Cardiac muscle cell (in vitro differentiated cells and primary cell): ENCODE measurements at places on chromosomes 12 and 14.

DNA sequence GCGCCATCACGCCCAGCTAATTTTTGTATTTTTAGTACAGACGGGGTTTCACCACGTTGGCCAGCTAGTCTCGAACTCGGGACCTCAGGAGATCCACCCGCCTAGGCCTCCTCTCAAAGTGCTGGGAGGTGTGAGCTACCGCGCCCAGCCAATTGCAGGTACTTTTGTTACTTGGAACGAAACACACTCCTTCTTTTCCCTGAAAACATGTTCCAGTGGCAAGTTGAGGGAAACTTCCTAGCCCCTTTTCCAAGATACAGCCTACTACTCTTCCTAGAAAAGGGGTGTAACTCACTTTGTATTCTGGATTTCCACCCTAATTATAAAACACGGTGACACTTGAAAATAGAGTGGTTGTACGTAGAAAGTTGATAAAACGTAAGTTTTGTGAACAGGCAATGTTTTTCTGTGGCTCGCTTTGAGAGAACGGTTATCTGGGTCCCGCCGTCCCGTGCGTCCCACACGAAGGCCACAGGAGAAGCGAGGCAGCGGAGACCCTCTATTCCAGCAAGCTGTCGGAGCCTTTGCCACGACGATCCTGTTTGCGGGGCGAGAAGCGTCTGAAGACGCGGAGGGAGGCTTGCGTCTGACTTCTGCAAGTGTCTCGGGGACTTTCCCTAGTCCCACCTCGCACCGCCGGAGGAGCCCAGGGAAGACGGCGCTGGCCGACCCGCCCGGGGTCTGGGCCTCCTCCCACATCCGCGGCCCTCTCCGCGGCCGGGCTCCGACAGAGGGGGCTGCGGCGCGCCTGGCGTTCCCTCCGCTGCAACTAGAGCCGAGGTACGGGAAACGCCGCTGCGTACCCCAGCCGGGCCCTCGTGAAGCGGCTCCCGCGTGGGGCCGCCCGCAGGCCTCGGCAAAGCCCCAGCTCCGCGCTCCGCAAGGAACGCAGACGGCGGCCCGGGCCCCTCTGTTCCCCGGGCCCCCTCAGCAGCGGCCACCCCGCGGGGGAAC is 745 bp downstream of the CDCA4 start:
- peak; percentile 46 for DNase-seq

DNA sequence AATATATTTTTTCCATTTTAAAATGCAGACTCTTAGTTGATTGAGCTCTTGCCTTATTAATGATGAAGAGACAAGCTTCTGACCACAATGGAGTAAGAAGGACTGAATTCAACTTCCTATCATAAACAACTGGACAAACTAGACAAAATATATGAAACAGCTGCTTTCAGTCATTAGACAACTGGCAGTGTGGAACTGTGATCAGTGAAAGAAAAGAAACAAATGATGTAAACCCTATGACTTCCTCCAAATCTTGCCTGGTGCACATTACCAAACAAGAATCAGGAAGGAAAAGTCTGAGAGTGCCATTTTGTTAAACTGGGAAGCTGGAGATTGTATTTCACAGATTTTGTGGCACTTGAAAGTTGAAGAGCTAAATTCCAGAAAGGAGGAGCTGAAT is 154.7 kb upstream of the ATXN7L3B start:
- no peak for DNase-seq

GRCh38 chr12:93913845-93914244 is 234.5 kb upstream of the PLXNC1 start:
- no peak for DNase-seq

GRCh38 chr14:92914087-92914656 is 8.8 kb upstream of the CHGA start:
- peak; percentile 29 for DNase-seq

DNA sequence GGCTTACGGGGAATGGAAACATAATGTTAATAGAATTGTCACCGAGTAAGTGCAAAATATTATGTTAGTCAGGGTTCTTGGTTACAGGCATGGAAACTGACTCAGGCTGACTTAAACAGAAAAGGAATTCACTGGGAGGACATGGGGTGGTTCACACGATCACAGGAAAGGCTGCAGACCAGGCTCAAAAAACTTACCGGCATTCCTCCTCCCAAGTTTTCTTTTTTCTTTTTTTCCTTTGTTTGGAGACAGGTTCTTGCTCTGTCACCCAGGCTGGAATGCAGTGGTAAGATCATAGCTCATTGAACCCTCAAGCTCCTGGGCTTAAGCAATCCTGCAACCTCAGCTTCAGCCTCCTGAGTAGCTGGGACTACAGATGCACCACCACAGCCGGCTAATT is 11.9 kb upstream of the UBE2N start:
- no peak for DNase-seq

- no peak for DNase-seq
Observed at GRCh38 chr12:19970821-19971220, 397.5 kb upstream of the PDE3A start.

- DNase-seq = no peak
Observed at GRCh38 chr14:56149995-56150394, 31.8 kb downstream of the PELI2 start.

- DNase-seq = no peak
Observed at GRCh38 chr14:52829527-52830185, 38.2 kb upstream of the GNPNAT1 start.

DNA sequence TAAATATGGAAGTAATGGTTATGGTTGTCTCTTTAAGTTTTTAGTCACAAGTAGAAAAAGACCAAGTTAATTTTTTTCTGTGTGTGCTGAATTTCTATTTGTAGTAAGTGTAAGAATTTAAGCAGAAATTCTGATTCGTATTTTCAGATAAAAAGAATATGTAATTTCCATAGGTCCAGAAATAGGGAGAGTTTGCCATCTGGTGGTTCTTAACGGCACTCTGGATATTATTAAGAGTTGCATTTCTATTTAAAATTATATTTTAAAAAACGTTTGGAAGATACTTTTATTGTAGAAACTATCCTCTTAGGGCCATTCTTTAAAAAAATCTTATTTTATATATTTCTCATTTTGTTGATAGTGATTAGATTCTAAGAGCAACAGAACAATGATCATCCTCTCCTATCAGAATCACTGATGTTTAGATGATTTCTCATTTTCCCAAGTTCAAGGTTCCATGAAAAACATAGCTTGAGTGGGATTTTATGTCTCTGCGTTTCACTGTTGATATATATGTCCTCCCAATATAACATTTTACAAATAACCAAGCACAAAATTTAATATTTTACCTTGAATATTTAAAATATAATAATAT is 88.3 kb downstream of the LRRK2 start:
- peak; percentile 31 for DNase-seq

DNA sequence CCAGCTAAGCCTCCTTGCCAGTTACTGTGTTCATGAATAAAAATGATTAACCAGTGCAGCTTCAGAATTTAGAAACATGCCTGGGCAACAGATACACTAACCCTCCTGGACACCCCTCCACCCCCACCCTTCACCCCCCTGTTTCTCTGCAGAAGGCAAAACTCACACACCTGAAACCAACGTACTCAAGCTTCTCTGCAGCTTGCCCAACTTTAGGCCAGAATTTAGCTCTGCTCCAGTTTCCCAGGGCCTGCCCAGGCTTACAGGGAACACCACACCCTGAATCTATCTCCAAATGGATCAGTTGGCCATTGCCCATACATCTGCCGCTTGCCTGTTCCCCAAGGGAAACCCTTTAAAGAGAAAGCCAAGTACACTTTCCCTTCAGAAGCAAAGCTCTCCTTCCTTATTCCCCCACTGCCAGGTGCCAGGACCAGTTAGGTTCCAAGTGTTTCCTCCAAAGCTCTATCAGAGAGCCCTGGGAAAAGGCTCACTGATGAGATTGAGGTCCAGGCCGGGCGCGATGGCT is 1.8 kb upstream of the SPPL3 start:
- no peak for DNase-seq

GRCh38 chr12:51818566-51819300 is 29.8 kb downstream of the FIGNL2 start:
- DNase-seq = peak; percentile 84

DNA sequence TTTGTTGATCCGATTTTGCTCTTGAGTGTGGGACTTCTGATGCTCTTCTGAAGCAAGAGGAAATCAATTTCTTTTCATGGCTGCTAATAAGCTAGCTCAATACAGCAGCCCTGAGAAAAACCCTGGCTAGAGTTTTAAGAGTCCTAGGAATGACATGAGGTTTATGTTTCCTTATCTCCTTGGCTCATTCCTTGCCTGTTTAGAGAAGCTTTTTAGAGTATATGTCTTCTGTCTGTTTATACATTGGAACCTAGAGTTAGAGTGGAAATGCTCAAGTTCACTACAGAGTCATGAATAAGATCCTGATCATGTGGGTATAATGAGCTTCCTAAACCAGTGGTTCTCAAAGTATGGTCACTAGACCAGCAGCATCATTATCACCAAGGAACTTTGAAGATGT is 34.5 kb downstream of the SMOC1 start:
- no peak for DNase-seq

DNA sequence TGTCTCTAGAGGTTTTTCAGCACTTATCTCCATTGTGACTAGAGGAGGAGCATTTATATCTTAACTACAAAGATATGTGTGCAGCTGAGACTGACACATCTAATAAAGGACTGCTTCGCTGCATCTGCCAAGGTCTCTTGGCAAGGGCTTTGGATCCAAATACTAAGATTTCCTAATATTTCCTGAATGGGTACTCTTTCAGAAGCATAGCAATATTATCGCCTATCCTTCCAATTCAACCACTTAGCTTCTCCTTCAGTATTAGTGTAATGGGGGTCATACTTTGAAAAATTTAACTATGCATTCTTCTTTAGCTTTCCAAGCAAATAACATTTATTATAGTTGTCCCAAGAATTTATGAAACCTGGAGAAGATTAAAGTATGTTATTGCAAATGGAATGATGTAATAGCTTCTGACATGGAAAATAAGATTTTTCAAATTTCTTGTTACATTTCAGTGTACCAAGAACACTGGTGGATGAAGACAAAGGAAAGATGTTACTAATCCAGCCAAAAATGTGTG is 243.0 kb upstream of the PDE3A start:
- no peak for DNase-seq

DNA sequence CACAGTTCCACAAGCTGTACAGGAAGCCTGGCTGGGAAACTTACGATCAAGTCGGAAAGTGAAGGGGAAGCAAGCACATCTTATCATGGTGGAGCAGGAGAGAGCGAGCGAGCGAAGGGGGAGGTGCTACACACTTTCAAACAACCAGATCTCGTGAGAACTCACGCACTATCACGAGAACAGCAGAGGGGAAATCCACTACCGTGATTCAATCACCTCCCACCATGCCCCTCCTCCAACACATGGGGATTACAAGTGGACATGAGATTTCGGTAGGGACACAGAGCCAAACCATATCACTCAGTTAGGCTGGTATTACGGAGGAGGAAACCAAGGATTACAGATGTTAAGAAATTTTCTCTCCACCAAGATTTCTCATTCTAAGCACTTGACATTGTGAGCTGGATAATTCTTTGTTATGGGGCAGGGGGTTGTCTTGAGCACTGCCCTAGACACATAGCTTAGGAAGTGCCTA is 262.0 kb upstream of the G2E3 start:
- no peak for DNase-seq

GRCh38 chr14:97544571-97544970 is 747.4 kb downstream of the VRK1 start:
- no peak for DNase-seq

- DNase-seq = no peak
Observed at GRCh38 chr12:59517522-59517921, 78.3 kb upstream of the SLC16A7 start.

GRCh38 chr14:64778104-64778754 is 74.0 kb downstream of the PLEKHG3 start:
- DNase-seq = no peak

- DNase-seq = no peak
Observed at GRCh38 chr14:23051141-23052057, 5.9 kb downstream of the CDH24 start.

DNA sequence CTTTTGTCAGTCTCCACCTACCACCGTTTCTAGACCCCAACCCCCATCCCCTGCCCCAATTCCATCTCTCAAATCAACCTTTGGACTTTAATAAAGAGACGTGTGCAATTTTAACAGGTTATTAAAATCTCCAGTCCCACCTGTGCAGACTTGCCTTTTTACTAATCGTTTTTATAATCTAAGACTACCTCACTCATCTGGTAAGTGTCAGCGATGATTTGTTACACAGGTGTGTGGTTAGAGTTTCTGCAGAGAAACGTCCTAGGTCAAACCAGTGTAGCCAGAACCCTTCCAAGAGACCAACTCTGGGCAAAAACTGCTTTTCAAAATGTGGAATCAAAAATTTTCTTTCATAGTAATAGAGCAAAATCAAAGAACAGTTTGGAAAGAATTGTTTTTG is 60.4 kb upstream of the PELI2 start:
- DNase-seq = no peak

- peak; percentile 45 for DNase-seq
Observed at GRCh38 chr12:16348435-16349130, 1.1 kb downstream of the MGST1 start.

DNA sequence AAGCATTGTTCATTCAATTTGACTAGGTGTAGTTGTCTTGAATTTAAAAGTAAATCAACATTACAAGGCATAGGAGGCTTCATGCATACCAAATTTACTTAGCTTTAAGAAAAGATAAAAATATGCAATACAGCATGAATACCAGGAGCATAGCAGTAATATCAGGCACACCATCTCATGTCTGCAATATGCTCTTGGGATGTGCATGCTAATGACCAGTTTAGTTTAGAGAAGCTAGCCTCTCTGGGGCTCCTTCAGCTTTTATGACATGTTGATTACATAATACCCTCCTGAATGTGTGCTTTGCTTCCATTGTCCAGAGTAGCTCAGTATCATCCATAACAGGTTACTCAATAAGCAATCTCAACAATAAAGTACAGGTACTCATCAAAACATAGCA is 497.2 kb downstream of the FLRT2 start:
- DNase-seq = no peak

- no peak for DNase-seq
Observed at GRCh38 chr14:66240105-66240504, 246.1 kb upstream of the CCDC196 start.

- no peak for DNase-seq
Observed at GRCh38 chr14:68591786-68592185, 201.1 kb downstream of the ZFP36L1 start.
